ENCODE measurements at places on chromosomes 1 and 21.

DNA sequence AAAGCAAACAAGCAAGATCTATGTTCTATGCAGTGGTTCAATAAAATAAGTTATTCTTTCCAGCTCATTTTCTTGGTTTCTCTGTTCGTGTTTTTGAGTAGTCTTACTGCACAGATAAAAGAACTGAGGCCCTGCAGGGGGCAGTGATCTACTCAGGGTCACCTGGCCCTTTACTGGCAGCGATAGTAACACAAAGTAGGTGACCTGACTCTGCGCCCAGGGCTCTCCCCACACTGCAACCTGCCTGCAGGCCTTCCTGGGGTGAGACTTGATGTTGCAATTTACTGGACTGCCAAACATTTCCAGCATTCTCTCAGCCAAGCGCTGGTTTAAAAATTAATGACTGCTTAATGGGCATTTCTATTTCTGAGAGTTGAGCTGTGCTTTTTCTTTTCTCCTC, 110.3 kb downstream of the HUNK start:
- DNase-seq = no peak

- DNase-seq = no peak
Observed at GRCh38 chr1:221350091-221350490, 391.8 kb downstream of the DUSP10 start.

DNA sequence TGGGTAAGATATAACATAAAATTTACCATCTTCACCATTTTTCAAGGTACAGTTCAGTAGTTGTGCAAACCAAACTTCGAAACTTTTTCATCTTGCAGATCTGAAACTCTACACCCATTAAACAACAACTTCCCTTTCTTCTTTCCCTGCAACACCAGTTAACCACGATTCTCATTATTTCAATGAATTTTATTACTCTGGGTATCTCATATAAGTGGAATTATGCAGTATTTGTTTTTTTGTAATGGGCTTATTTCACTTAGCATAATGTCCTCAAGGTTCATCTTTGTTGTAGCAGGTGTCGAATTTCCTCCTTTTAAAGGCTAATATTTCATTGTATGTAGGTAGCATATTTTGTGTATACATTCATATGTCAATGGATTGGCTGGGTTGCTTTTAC, 146.1 kb downstream of the SPATA46 start:
- DNase-seq = no peak

GRCh38 chr1:150414592-150414991, 50.6 kb downstream of the RPRD2 start:
- DNase-seq = no peak

- DNase-seq = peak; percentile 64
Observed at GRCh38 chr1:1441002-1441888, 5.8 kb downstream of the VWA1 start.

Data from stimulated activated CD4-positive, alpha-beta T cell treated with anti-CD3 and anti-CD28 coated beads, TNF-alpha, amount 100 ng/mL, for 24 hours (primary cell).